ENCODE measurements at places on chromosomes 1 and 21.

- no peak for DNase-seq
Observed at GRCh38 chr1:95086949-95087533, 14.3 kb upstream of the ALG14 start.

GRCh38 chr1:20497506-20497905 is 10.4 kb downstream of the MUL1 start:
- no peak for DNase-seq

GRCh38 chr1:55717111-55717510 is 501.9 kb upstream of the USP24 start:
- DNase-seq = no peak

DNA sequence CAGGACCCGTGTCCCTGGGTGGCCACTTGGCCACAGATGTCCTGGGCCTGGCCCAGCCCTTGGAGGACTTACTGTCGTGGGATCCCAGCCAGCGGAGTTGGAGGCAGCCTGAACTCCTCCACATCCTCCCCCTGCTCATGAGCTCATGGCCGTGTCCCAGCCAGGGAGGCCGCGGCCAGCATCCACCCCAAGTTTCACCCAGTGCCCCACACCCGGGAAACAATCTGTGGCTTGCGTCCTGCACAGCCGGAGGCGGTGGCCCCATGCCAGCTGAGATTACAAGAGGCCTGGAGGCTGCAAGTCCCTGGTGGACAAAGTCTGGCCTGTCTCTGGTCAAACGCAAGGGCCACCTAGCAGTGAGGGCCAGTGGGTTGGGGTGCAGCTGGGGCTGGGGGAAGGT is 27.5 kb upstream of the TMEM52 start:
- DNase-seq = no peak

DNA sequence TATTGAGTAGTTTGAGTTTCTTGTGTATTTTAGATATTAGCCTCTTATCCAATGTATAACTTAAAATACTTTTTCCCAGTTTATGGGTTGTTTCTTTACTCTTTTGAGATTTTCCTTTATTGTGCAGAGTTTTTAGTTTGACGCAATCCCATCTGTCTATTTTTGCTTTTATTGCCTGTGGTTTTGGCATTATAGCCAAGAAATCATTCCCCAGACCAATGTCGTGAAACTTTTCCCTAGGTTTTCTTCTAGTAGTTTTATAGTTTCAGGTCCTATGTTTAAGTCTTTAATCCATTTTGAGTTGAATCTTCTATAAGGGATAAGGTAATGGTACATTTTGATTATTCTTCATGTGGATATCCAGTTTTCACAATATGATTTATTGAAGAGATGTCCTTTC is 87.6 kb downstream of the LEPR start:
- DNase-seq = no peak

- no peak for DNase-seq
Observed at GRCh38 chr1:195804547-195804946, 803.7 kb downstream of the KCNT2 start.

GRCh38 chr1:14987829-14988603 is 165.5 kb upstream of the TMEM51 start:
- no peak for DNase-seq

DNA sequence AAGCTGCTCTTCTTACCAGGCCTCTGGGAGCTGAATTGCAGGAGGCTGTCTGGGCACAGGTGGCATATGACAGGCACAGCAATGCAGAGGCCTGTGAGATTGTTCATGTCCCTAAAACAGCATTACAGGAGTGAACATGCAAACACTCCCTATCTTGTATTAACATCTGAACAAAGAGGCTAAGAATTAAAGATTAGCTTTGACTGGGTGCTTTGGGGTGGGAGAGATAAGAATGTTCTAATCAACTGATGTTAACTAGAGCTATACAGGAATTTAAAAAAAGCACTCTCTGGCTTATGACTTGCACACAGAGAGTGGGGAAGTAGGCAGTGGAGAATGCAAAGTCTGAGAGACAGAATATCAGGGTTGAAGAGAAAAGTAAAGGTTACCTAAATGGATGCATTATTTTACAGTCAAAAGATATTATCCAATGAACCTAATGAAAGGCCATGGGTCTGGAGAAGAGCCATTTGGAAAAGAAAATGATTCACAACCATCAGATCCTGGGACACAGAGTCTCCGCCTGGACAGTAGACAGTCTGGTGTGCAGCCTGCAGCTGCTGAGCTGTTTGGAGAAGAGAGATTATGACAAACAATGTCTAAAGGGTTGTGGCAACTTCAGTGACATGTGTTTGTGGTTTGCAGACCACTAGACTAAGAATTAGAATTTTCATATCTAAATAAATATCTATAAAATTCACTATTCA is 20.2 kb downstream of the DPT start:
- no peak for DNase-seq

DNA sequence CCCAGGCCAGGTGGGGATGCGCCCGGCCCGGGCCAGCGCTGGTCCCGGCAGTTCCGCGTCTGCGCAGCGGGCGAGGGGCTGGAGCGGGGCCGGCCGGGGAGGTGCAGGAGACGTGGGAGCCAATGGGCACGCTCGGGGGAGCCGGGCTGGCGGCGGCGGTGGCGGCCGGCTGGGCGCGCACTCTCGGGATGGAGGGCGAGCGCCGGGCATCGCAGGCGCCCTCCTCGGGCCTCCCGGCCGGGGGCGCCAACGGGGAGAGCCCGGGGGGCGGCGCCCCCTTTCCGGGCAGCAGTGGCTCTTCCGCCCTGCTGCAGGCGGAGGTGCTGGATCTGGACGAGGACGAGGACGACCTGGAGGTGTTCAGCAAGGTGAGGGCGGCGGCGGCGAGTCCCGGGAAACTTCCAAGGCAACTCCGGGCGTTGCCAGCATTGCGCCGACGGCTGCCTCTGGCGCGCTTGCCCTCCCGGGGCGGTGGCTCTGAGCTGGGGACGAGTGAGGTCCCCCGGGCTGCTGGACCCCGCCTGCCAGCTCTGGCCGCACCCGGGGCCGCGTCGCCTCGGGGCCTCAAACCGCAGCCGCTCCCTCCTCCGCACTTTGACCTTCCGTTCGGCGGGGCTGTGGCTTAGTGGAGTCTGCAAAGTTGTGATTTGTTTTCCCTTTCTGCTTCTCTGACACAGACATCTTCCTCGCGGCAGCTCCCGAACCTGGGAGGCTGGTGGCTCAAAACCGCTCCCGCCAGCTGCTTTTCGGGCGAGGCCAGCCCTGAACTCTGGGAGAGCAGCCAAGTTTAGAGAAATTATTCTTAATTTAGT is at the start of gene SNX7:
Gene SNX7, plus strand, starts transcription at position 178 of the 812 bp plus-strand sequence. Its CDS starts 11 bp downstream, at position 189.
- no peak for DNase-seq

DNA sequence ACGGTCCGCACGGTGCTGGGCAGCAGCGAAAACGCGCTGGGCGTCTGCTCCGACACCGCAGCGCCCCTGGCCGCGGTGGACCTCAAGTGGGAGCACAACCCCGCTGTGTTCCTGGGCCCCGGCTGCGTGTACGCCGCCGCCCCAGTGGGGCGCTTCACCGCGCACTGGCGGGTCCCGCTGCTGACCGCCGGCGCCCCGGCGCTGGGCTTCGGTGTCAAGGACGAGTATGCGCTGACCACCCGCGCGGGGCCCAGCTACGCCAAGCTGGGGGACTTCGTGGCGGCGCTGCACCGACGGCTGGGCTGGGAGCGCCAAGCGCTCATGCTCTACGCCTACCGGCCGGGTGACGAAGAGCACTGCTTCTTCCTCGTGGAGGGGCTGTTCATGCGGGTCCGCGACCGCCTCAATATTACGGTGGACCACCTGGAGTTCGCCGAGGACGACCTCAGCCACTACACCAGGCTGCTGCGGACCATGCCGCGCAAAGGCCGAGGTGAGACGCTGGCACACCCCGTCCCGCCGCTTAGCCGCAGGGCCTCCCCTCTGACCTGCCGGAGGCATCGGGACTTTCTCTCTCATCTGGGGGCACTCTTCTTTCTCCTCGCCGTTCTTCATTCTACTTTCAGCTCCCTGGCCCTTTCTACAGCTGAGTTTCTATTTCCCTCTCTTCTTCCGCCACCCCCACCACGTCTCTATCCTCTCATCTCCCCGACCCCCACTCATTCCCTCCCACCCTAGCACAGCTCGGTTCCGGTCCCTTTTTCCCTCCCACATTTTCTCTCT is 1.0 kb downstream of the NPR1 start:
- DNase-seq = no peak
